Stimulated activated CD8-positive, alpha-beta memory T cell treated with anti-CD3 and anti-CD28 coated beads, Interleukin-4, amount 100 ng/mL, for 4 hours (primary cell): ENCODE measurements at places on chromosomes 2 and 18.

DNA sequence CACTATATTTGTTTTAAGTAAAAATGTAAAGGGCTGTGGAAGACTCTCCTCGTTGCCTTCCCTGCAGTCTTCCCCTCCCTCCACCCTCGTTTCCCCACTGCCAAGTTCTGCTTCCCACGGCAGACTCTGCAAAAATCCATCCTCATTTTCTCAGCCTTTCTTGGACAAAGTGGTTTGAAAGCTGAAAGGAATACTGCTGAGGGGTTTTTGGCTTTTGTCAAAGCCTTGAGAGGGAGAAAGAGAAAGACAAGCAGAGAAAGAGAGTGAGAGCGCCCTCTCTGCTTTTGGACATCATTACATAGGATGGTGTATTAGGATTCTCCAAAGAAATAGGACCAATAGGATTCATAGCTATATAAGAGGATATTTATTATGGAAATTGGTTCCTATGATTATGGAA, 455.9 kb upstream of the SOX11 start:
- DNase-seq, result no peak

GRCh38 chr18:49225160-49225559, 235.3 kb downstream of the DYM start:
- DNase-seq, result no peak

DNA sequence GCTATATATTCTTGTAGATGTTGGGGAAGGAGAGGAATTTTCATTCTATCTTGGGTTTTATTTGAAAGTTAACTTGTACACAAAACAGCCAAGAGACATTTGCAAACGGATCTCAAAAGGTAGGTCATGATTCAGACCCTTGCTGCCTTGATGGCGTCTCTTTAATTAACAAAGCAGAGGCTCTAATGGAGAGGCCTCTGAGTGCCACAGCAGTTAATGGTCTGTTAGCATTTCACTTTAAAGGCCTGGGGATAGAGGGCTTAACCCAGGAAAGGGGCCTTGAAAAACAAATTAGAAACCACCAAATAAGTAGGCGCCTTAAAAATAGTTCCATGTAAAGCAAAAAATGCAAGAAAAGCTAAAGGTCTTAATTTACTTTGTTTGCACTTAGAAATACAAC, 836.9 kb upstream of the CELF4 start:
- no peak for DNase-seq

- no peak for DNase-seq
Measured at GRCh38 chr2:121281694-121282093, 3.3 kb downstream of the TFCP2L1 start.

DNA sequence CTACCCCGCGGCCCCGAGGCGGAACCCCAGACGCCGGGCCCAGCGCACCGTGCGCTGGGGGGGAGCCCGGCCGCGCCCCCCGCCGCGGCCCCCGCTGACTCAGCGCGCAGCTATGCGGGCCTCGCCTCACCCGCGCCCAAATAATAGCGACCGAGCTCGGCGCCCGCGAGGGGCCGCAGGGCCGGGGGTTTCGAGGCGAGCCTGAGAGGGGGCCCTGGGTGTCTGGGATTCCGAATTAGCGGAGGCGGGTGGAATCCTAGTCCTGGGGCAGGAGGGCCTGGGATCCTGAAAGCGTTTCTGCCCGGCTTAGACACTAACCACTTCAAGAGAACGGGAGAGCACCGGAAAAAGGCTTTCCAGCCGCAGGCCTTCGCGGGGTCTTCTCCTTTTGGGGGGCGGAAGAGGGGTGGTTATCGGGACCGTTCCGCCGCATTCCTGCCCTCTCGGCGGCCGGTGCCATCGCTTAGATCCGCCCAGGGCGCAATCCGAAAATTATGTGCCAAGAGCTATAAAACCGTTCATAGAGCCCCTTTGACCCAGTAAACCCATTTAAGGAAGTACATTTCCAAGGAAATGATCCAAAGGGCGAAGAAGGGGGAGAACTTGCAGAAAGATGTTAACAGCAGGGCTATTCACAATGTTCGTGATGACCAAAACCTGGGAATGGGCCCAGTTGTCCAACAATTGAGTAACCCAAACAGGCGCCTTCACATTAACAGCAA, 681 bp upstream of the ROCK2 start:
- no peak for DNase-seq

- no peak for DNase-seq
Measured at GRCh38 chr2:201697899-201698298, 545 bp downstream of the MPP4 start.

GRCh38 chr2:127510073-127510472, 16.2 kb downstream of the IWS1 start:
- no peak for DNase-seq

- DNase-seq, result no peak
Measured at GRCh38 chr18:55579501-55580270, 8.3 kb downstream of the TCF4 start.

DNA sequence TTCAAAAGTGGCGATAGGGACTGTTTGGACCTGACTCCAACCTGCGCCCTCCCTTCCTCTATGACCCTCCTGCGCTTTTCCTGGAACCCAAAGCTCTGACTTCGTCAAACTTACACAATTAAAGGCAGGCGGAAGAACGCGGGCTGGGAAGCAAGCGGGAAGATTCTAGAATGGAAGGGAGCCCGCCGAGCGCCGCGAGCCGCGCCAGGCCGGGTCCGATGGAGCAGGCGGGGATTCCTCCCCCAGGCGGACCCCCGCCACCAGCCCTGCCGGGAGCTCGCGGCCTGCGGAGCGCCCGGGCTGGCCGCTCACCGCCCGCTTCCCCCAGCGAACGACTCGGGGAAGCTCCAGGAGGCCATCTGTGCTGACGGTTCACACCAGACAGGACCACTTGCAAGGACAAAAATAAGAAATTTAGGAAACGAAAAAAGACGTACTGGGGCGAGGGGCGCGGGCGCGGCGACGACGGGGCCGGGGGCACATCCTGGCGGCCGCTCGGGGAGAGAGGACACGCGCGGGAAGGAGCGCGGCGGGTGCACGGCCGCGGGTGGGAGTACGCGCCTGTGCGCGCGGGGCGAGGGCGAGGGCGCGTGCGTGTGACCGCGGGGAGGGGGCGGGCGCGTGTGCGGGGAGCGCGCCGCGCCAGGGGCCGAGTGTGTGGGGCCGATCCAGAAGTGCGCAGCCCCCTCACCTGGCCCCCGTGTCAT, 1.1 kb upstream of the SALL3 start:
- no peak for DNase-seq

DNA sequence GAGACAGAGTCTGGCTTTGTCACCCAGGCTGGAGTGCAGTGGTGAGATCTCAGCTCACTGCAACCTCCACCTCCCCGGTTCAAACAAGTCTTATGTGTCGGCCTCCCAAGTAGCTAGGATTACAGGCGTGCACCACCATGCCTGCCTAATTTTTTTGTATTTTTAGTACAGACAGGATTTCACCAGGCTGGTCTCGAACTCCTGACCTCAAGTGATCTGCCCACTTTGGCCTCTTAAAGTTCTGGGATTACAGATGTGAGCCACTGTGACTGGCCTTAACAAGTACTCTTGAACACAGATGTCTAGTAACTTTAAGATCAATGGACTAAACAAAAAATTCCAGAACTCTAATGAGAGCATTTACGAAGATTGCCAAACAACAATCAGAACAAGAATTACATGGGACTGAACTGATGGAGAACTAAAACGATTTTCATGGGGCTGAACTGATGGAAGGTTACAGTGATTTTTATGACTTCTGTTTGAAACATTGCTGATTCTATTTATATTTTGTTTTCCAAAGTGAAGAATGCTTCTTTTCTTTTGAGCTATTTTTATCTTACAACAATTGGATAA, 46.5 kb upstream of the ST3GAL5 start:
- no peak for DNase-seq

GRCh38 chr2:45909677-45910191, 258.3 kb downstream of the PRKCE start:
- DNase-seq, result no peak

DNA sequence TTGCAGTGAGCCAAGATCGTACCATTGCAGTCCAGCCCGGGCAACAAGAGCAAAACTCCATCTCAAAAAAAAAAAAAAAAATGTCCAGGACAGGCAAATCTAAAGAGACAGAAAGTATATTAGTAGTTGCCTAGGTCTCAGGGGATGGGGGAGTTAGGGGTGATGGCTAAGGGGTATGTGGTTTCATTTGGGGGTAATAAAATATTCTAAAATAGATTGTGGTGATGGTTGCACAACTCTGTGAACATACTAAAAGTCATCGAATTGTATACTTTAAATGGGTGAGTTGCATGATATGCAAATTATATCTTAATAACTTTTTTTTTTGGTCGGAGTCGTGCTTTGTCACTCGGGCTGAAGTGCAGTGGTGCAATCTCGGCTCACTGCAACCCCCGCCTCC, 34.2 kb upstream of the ACTR2 start:
- no peak for DNase-seq

DNA sequence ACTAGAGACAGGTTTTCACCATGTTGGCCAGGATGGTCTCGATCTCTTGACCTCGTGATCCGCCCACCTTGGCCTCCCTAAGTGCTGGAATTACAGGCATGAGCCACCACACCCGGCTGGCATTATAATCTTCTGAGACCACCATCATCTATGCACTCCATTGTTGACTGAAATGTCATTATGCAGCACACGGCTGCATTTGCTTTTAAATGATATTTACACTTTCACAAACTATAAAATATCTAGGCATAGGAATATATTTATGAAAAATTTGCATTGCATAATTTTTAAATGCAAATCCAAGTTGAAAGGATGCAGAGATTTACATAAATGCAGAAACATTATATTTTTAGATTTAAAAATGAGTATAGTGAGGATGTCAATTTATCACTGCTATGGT, 30.0 kb upstream of the ANKRD44 start:
- no peak for DNase-seq

DNA sequence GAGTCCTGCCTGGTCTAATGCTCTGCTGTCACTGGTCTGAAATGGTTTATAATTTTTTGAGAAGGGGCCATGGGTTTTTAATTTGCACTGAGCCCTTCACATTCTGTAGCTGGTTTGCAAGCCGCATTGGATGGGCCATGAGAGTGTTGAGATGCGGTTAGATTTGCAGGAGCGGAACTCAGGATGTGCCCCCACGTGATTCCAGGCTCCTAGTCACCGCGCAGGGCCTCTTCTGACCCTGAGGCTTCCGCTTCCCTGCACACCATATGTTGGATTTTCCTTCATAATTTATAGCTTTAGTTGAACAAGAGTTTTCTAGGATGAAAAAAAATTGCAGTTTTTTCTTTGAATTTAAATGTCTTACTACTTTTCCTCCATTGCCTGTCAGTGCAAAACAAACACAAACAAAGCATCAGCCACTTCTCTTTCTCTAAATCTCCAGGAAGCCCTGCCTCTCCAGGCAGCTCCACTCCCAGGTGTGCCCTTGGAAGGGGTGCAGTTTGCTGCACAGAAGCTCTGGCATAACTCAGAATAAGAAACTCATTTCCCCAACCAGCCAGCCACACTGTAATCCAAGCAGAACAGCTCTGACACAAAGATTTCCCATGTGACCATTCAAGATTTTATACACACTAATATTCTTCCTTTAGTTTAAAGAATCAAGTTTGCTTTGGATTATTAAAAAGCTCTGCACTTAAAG, 18.4 kb upstream of the TPO start:
- DNase-seq, result no peak

DNA sequence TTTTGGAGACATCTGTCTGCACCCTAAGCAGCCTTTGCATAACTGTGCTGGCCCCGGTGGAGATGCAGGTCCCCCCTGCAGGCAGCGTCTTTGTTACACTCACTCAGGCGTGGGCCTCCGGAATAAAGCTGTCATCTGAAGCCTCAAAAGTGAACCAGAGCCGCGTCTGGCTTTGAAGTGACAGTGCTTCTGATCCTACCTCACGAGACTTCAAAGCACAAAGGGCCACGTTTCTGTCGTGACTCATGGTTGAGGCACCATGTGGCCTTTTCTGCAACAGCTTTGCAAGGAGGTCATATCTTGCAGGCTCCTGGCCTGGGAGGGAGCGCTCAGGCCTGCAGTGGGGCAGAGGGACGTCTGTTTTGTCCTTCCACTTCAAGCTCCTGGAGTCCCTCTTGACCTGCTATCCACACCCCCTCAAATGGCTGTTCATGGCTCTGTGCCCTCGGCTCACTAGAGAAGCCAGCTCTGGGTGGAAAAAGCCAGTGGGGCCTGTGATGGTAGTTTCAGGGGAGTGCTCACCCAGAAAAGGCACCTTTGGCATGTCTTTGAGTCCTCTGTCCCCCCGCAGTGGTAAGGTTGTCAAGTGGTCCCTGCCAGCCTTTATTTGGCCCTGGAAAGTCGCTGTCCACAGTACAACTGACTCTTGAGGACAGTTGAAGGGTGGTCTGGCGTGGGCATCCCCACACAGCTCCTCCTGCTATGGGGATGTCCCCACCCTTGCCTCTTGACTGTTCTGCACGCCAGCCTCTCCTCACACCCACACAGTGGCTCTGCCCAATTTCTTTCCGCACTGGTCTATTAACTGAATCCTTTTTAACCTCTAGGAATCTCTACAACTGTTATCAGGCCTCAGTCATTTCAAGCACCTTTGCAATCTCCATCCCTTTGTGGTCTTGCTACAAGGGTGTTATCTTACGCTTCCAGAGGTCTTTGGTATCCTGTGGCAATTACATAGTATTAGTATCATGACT, 19.3 kb downstream of the GPR55 start:
- peak; percentile 82 for DNase-seq

DNA sequence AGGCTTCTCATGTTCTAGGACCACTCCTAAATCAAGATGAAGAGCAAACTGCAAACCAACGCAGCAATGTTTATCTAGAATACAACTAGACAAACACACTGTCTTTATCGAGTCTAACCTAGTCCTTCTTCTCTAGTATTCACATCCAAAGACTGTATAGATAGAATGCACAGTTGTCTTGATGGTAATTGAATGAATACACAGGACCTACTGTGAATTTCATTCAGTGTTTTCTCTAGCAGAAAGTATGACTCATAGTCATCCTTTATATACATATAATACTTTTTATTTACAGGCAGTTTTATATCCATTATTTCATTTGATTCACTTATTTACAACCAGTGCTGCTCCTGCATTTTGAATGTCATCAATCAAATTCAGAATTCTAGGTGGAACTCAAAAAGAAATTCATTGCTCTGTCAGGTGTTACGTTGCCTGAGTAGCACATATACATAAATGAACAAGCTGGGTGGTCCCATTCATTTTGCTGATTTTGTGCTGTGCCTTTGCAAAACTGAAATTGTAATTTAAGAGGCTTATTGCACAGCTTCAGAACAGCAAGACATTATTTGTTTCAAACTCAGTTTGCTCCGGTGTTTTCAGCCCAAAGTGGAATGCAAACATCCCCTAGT, 374.8 kb downstream of the EPHA4 start:
- no peak for DNase-seq

DNA sequence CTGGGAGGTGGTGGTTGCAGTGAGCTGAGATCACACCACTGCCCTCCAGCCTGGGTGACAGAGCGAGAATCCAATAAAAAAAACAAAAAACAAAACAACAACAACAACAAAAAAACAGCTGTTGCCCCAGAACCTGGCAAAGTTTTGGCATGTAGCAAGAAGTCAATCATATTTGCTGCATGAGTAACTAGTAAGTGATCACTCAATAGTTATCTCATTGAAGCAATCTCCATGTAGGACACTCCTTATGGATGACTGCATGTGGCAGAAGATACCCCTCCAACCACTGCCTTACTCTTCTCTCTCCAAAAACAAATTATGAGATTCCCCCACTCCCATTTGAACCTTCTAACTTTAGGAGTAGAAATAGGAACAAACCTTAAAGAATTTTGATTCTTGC, 113.7 kb downstream of the TTC27 start:
- DNase-seq, result no peak
